ENCODE measurements at places on chromosomes 4 and X. TPM values are rescaled to one million over a fixed set of nuclear protein-coding genes. Genes with fewer than 3 reads are reported as not detected.

CACNA1F gene
- total RNA-seq, result not detected

SHISA3 gene
- total RNA-seq, result 71.1 TPM

ENAM gene
- total RNA-seq, result not detected

COL25A1 gene
- total RNA-seq, result 0.25 TPM

CLIC2 gene
- 5.2 TPM for total RNA-seq

CXCL11 gene
- total RNA-seq, result not detected
